ENCODE measurements at places on chromosomes 2 and 18.
A peak's percentile ranks its signal among the peaks of the same experiment; 100 is the strongest.

DNA sequence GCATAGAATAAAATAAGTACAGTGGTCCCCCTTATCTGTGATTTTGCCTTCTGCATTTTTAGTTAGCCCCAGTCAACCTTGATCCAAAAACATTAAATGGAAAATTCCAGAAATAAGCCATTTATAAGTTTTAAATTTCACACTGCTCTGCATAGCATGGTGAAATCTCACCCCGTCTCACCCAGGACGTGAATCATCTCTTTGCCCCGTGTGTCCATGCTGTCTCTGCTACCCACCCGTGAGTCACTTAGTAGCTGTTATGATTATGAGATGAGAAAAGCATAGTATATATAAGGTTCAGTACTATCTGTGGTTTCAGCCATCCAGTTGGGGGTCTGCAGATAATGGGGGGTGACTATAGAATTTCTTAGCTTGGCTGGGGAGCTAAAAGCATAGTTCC is 67.3 kb downstream of the RHBDD1 start:
- DNase-seq: no peak

DNA sequence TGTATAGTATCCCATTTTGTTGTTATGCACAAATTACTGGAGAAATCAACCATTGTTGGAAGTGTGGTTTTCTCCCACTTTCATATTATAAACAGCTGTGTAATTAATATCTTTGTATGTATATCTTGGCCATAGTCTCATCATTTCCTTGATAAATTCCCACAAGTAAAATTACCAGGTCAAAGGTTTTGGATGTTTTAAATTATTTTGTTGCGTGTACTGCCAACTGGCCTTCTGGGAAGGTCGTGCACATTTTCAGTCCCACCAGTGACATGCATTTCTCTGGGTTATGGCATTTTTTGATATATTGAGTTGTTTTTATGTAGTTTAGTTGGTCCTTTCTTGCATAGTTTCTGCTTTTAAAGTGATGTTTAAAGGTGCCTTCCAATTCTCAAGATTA is 41.5 kb downstream of the TSHZ1 start:
- no peak for DNase-seq

GRCh38 chr2:14843507-14844204 is 211.1 kb downstream of the LRATD1 start:
- DNase-seq: no peak

- no peak for DNase-seq
Observed at GRCh38 chr2:25664183-25664964, 9.0 kb downstream of the DTNB start.

DNA sequence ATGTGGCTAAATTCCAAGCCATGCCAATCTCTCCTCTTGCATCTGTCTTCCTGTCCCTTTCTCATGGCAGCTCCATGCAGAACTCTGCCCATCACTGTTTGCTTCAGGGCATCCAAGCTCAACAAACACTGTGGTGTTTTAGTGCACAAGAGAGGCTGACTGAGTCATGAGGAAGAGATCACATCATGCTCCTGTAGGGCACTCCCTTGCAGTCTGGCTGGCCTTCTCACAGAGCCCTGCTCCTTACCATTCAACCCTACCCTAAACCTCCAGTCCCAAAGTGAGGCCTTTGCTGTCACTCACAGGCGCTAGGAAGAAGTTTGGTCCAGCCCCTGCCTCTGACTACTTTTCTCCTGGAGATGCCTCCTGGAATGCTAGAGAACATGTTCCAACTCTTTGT is 194.0 kb downstream of the LRATD1 start:
- DNase-seq: no peak

DNA sequence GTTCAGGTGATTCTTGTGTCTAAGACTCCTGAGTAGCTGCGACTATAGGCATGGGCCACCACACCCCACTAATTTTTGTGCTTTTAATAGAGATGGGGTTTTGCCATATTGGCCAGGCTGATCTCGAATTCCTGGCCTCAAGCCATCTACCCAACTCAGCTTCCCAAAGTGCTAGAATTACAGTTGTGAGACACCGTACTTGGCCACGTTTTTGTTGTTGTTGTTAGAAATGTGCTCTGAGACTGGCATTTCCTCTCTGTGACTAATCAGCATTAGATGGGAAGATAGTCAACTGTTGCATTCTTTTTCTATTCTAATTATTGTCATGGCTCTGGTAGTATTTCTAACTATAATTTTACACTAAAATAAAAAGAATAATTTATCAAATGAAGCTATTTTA is 191.7 kb downstream of the CAMKMT start:
- no peak for DNase-seq

GRCh38 chr2:11778416-11778815 is 32.0 kb downstream of the LPIN1 start:
- DNase-seq: no peak

DNA sequence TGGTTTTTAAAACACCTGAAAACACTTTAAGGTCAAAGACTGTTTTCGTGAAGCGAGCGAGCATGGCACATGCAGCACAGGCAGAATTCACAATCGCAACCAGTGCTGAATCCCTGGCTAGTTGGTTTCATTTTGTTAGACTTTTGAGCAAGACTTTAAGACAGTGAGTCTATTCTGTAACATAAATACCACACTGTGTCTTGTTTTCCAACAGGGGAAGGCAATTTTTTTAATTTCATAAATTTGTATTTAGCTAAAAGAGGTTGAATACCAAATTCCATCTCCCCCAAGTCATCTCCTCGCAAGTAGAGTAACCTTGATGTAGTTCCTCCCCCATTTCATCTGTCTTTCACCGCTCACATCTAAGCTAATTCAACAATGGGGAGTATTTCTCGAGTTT is 1.4 kb downstream of the CERKL start:
- DNase-seq: no peak

DNA sequence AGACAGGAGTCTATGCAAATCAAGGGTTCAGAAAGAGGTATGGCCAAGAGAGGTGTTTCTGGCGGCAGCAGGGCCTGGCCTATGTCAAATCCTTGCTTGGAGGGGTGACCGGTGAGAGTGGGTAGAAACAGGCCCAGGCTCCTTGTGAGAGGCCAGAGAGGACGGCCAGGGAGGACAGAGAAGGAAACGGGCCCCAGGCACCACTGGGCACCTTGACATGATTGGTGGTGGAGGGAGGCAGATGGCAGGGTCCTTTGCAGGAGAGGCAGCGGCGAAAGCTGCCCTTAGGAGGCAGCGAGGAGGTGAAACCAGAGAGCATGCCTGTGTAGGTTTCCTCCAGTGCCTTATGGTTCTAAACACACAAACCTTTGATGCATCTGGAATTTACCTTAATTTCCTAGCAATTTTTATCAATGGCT is 6.2 kb downstream of the RAMP1 start:
- no peak for DNase-seq

DNA sequence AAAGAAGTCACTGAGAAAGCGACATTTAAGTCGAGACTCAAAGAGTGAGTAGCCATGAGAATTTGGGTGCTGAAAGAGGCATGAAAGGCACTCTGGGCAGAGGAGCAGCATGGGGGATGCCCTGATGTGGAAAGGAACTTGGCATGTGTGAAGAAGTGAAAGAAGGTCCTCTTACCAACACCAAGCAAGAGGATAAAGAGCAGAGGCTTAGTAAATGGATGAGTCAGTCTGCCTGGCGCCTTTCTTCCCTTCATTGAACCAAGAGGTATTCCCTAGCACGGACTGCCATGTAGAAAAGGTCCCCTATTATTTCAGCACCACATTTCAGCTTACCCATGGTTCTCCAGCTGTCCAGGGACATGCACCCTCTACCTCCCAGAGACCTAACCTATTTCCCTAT is 221.1 kb upstream of the NRP2 start:
- DNase-seq: no peak

- DNase-seq: no peak
Observed at GRCh38 chr2:109511168-109511567, 102.6 kb downstream of the SEPTIN10 start.

DNA sequence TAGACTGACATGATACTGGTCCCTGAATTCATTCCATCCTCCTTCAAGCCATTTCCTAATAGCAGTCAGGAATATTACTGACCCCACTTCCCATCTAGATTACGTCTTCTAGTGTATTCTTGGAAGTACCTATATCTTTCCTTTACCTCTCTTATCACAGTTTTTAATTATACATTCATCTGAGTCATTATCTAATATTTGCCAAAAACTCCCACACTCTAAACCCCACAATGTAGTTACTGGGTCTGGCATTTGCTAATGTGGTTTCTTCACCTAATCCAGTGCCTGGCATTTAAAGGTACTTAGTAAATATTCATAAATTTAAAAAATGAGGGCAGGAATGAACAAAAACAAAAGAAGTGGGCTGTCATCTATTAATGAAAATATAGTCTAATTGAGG is 441.8 kb upstream of the SETBP1 start:
- DNase-seq: no peak

- no peak for DNase-seq
Observed at GRCh38 chr18:7459851-7460770, 107.0 kb upstream of the PTPRM start.

DNA sequence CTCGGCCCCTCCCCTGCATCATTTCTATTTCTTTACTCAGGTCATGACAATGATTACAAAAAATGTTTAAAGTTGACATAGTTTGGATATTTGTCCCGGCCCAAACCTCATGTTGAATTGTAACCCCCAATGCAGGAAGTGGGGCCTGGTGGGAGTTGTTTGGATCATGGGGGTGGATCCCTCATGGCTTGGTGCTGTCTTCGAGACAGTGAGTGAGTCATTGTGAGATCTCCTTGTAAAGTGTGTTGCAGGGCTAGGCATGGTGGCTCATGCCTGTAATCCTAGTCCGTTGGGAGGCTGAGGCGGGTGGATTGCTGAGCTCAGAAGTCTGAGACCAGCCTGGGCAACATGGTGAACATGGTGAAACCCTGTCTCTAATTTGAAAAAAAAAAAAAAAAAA is 9.2 kb upstream of the MAP4K4 start:
- no peak for DNase-seq

DNA sequence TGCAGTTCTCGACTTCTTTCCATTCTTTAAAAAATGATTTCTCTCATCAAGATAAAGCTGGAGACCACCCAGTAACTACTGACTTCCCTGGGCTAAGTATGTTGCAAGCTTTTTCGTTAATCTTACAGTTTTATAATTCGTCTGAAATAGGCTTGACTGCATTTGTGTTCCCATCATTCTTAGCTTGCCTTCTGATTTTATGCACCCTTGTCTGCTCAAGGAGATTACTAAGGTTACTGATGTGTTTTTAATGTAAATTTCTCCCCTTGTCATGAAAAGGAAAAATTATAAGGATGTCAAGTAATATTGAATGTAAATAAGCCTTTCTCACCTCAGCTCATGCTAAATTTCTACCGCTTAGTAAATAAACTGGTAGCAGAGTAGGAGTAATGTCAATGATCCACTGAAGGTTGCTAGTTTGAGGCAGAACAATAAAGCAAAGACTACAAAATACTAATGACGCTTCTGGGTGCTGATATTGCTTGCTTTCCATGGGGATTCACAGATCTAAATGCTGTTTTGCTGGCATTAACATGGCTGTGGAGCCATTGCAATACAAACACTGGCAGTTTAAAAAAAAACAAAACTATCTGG is 91.9 kb upstream of the CDH20 start:
- DNase-seq: no peak

DNA sequence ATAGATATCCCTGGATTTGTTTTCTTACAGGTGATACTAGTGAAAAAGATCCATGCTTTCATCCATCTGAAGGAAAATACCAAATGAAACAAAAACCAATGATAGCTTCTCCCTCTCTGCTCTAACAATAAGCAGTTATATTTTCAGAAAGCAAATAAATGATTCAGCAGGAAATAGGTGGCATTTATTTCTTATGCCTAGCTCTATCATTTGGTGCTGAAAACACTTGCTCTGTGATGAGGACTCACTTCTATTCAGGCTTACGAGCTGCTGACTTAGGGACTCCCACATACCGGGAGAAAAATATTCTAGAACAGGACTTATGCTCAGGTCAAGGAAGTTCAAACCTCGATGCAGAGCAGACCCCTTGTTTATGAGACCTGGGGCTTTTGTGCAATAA is 142.6 kb downstream of the SETBP1 start:
- DNase-seq: peak; percentile 40

DNA sequence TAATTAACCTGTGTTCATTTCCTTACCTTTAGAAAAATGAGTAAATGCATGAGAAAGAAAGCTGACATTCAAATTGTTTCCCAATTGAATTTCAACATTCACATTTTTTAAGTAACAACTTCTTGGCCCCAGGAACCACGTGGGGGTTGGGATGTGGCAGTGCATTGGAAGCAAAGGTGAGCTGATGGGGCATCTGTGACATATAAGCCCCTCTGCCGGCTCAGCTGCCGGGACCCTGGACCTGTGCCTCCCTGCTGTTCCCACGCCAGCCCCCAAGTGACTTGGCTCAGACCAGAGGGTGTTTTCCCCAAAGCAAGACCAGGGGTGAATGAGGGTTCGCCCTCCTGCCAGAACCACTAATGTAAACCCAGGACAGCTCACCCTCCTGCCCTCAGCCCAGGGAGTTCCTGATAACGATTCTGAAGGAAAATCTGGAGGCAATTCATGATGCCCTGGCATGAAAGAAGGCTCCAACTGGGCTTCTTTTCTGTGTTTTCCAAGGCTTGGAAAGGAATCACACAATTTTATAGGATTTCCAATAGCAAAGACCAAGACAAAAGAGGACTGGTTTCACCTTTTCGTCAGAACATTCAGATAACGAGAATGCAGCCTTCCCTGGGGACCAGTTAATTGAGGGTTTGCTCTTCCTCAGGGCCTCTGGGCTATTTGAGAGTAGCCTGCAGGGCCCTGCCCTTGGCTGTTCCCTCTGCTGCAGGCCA is 193.2 kb upstream of the TWIST2 start:
- DNase-seq: no peak

DNA sequence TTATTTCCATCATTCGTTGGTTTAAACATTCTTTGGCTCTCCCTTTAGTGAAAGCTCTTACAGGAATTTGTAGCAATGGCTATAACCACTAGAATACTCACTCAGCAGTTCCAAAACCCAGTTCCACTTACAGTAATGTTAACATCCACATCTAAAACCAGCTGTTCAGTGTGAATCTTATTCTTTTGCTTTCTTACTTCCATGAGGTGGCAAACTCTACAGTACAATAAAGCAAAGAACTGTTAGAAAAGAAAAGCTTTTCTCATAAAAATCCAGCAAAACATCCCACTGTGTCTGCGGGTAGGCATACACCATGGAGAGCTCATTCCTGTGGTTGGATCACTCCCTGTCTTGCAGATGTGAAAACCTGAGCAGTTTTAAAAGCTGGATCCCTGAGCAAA is 147.1 kb downstream of the ARHGAP28 start:
- DNase-seq: no peak

- DNase-seq: no peak
Observed at GRCh38 chr2:179049546-179050311, at the start of gene CCDC141. CCDC141 (minus strand) TSS chr2:179050137; CDS start chr2:179049941, 196 bp downstream.

GRCh38 chr2:180707884-180708205 is 272.6 kb upstream of the UBE2E3 start:
- DNase-seq: no peak

- DNase-seq: no peak
Observed at GRCh38 chr2:233839447-233839820, 14.9 kb downstream of the HJURP start.

DNA sequence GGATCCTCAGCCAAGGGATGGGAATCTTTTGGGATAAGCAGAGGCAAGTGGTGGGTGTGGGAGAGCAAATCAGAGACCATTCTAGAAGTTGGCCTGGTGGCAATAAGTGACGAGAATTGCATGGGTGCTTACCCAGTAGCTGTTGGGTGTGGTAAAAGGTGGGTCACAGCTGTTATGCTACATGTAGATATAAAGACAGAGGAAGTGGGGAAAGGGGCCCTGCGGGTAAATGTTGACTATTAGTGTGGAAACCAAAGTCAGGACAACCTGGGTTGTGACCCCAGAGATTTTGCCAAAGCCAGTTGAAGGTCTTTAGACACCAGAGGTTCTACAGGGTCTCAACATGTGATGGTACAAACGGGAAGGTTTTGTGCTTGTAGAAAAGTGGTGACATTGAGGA is 443.6 kb upstream of the HNRNPA3 start:
- DNase-seq: no peak
